A673 (cell line): ENCODE measurements at places on chromosomes 3 and 15. TPM values are rescaled to one million over a fixed set of nuclear protein-coding genes. Genes with fewer than 3 reads are reported as not detected.

DNA sequence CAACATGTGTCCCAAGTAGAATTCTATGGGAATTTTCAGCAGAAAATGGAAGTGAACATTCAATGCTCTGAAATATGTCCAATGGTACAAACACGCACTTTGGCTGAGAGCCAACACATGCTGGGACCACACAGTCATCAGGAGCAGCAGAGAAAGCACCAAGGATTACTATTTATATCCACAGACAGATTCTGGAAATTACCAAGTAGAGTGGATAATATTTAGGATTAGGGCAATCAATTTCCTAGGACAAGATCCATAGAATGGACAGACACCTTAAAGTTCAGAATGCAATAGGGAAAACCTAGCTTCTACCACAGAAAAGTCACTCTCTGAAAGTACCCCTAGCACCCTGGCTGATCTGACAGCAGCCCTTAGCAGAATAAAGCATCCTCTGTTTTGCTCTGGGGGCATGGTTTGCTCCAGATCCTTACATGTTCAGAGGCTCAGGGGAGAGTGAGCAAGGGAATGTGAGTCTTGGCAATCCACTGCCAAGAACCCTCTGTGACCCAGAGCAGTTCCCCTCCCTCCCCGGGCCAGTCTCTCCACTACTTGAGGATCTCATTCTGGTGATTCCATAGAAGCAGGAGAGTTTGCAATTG lies 206.0 kb upstream of the WNT5A start:
- no peak overlapping the region for H3K4me3 ChIP-seq
- no peaks in the 10 kb centered on the region for H3K4me1 ChIP-seq
- H3K27me3 ChIP-seq, result no peaks in the 10 kb centered on the region
- H3K36me3 ChIP-seq, result no peaks in the 10 kb centered on the region
- peak; percentile 4 for DNase-seq

DNA sequence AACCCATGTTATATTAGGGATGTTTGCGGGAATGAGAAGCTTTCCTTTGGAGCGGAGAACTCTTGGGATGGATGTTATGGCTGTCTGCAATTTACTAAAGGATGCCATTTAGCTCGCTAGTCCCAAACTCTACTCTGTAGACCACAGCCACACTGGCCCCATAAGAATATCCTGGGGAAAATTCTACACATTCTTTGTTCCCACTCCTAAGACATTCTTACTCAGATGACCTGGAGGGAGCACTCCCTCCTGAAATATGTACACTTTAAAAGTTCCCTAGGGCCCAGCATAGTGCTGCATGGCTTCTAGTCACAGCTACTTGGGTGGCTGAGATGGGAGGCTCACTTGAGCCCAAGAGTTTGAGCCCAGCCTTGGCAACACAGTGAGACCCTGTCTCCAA lies 288.7 kb upstream of the RORA start:
- H3K4me1 ChIP-seq, result no peaks in the 10 kb centered on the region
- H3K27ac ChIP-seq, result no peak overlapping the region
- H3K27me3 ChIP-seq, result no peaks in the 10 kb centered on the region
- H3K36me3 ChIP-seq, result no peaks in the 10 kb centered on the region

The GOLGA8J gene
- total RNA-seq, result 0.22 TPM in 1 of 2 replicates, not detected in the other

- no peak for DNase-seq
- no peak overlapping the region for H3K4me3 ChIP-seq
- no peak overlapping the region for H3K27ac ChIP-seq
These were observed 424.2 kb upstream of the ROBO2 start for GRCh38 chr3:76615719-76616118.

DNA sequence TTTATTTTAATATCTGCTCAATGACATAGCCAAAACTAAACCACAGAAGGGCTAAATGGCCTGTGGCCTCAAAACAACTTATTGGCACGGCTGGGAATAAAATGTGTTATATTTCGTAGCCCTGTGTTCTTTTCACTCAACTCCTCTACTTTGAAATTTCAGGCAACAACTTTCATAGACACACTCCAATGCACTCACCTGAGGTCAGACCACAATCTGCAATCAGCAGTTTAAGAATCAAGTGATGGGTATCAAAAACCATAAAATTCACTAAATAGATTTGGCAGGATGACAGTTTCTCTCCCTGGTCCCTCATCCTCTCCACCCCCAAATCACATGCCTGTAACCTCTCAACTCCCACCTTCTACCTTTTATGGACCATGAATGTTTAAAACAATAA lies 2.0 kb upstream of the CD200R1 start:
- H3K4me1 ChIP-seq, result no peaks in the 10 kb centered on the region
- no peak overlapping the region for H3K4me3 ChIP-seq
- H3K27ac ChIP-seq, result no peak overlapping the region
- peaks cover 23% of the 10 kb centered on the region for H3K27me3 ChIP-seq
- no peak for DNase-seq
- no peaks in the 10 kb centered on the region for H3K36me3 ChIP-seq

DNA sequence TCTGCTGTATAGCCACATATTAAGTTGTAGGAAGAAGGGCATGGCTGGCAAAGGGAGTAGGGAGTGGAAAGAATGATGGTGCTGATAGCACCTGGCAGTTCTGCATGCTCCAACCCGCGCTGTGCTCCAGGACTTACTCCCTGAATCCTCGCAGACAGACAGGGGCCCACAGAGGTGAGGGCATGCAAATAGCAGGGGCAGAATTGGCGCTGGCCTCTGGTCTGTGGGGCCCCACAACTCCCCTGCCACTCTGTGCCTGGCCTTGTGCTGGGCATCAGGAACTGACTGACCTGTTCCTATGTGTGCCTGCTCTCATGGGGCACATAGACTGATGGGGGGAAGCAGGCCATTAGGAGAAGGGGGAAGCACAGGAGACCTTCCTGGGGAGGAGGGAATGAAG lies 20.9 kb downstream of the HDAC11 start:
- H3K36me3 ChIP-seq, result no peaks in the 10 kb centered on the region
- no peaks in the 10 kb centered on the region for H3K27me3 ChIP-seq
- no peak overlapping the region for H3K27ac ChIP-seq
- DNase-seq, result no peak

GRCh38 chr15:58174709-58175108 lies 36.5 kb downstream of the AQP9 start:
- no peaks in the 10 kb centered on the region for H3K36me3 ChIP-seq
- H3K4me1 ChIP-seq, result no peaks in the 10 kb centered on the region
- H3K27me3 ChIP-seq, result no peaks in the 10 kb centered on the region
- no peak overlapping the region for H3K27ac ChIP-seq

DNA sequence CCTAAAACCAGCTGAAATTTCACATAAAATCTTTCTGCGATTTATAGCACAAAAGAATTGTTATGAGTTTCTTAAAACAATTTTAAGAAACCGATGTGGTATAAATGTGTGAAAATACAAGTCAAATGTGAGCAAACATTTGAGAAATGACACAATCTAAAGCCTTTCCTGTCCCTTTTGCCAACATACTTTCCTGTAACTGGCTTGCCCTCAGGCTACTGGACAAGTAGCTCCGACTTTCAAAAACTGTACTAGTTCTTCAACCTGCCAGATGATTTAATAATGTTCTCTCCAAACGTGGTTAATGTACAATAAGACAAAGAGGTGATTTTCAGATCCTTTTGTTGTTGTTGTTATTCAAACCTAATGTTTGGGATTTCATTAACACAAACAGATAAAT lies 105.9 kb upstream of the ARHGEF26 start:
- H3K27ac ChIP-seq, result no peak overlapping the region
- H3K27me3 ChIP-seq, result no peaks in the 10 kb centered on the region
- no peak overlapping the region for H3K4me3 ChIP-seq

GRCh38 chr3:141388823-141389621 lies 20.7 kb downstream of the ZBTB38 start:
- no peaks in the 10 kb centered on the region for H3K36me3 ChIP-seq
- peak overlapping the region; percentile 57 for H3K27ac ChIP-seq
- H3K27me3 ChIP-seq, result no peaks in the 10 kb centered on the region
- peaks cover 39% of the 10 kb centered on the region for H3K4me1 ChIP-seq
- peak overlapping the region; percentile 46 for H3K4me3 ChIP-seq

DNA sequence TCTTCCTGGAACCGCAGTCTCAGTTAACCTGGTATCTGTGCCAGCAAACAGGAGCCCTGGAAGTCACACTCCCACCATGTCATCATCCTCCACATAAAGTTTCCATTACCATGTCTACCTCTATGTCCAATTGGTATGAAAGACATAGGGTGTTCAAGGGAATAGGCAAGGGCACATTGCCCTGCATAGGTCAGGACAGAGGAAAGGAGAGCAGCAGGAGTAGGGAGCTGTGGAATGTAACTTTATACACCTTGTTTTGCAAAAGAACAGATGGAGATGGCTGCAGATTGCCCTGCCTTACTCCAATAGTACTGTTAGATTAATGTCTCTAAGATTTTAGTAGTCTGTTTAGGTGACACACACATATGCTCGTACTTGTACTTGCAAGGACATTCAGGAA lies 1056.4 kb downstream of the NTRK3 start:
- no peak for DNase-seq
- H3K4me1 ChIP-seq, result no peaks in the 10 kb centered on the region
- no peak overlapping the region for H3K27ac ChIP-seq
- H3K27me3 ChIP-seq, result no peaks in the 10 kb centered on the region

The IL17RC gene
- 9.3 and 15.2 TPM in 2 replicates for total RNA-seq

GRCh38 chr3:46293035-46293724 lies 50.9 kb downstream of the CCR3 start:
- no peak for DNase-seq
- no peaks in the 10 kb centered on the region for H3K4me1 ChIP-seq
- H3K27me3 ChIP-seq, result no peaks in the 10 kb centered on the region
- H3K4me3 ChIP-seq, result no peak overlapping the region

The PLA2G4B gene
- 7.4 and 12.0 TPM in 2 replicates for total RNA-seq

- H3K36me3 ChIP-seq, result no peaks in the 10 kb centered on the region
- H3K4me1 ChIP-seq, result no peaks in the 10 kb centered on the region
- no peak overlapping the region for H3K27ac ChIP-seq
- DNase-seq, result peak; percentile 47
- no peak overlapping the region for H3K4me3 ChIP-seq
These were observed 14.4 kb upstream of the ANKRD28 start for GRCh38 chr3:15812183-15812582.

DNA sequence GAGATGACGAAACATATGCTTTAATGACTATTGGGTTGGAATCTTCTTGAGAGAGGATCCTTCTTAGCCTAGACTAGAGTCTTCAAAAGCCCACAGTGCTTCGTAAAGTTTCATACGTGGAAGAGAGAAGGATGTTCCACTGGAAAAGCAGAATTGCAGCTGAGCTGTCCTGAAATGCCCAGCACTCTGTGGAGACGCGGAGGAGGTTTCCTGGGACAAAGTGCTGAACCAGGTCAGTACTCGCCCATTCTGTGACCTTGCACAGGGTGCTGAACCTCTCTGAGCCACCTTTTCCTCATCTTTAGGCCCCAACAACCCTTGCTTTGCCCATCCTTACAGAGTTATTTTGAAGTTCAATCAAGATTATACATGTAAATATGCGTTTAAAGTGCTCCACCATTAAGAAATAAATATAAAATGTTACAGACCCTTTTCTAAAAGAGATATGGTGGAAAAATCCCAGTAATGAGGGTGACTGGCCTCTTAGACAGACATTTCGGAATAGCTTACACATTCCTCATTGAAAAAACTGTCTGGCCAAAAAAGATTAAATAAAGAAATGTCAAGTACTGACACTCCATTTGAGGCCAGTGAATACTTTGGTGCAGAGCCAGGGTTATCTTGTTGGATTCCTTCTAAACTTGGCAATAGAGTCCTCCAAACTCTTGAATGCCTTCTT lies 4.2 kb upstream of the MAGEF1 start:
- H3K27me3 ChIP-seq, result no peaks in the 10 kb centered on the region
- no peak overlapping the region for H3K4me3 ChIP-seq
- H3K4me1 ChIP-seq, result peaks cover 44% of the 10 kb centered on the region
- no peaks in the 10 kb centered on the region for H3K36me3 ChIP-seq
- H3K27ac ChIP-seq, result peak overlapping the region; percentile 49

DNA sequence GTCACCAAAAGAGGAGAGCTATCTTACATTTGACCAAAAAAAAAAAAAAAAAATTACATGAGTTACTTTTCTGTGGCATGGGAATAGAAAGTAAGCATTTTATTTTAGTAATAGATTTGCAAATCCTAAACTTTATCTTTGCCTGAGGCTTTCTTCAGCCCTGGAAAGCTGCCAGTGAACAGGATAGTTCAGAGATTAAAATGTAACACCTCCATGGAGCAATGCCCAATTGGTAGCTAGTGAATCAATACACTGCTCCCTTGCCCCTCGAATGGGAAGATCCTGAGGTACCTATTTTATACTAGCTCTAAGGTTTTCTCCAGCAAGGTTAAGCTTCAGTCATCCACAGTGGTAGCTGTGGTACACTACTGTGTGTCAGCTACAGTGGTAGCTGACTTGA lies 867.1 kb downstream of the NAALADL2 start:
- H3K36me3 ChIP-seq, result no peaks in the 10 kb centered on the region
- no peaks in the 10 kb centered on the region for H3K27me3 ChIP-seq
- no peaks in the 10 kb centered on the region for H3K4me1 ChIP-seq
- no peak for DNase-seq

The TYRO3 gene
- total RNA-seq, result 26.0 and 32.5 TPM in 2 replicates

The GRM7 gene
- not detected in 2 replicates for total RNA-seq

- no peak overlapping the region for H3K27ac ChIP-seq
- DNase-seq, result no peak
- H3K4me3 ChIP-seq, result no peak overlapping the region
- H3K36me3 ChIP-seq, result no peaks in the 10 kb centered on the region
- no peaks in the 10 kb centered on the region for H3K27me3 ChIP-seq
These were observed 26.4 kb upstream of the RPS17 start for GRCh38 chr15:82566690-82567089.

DNA sequence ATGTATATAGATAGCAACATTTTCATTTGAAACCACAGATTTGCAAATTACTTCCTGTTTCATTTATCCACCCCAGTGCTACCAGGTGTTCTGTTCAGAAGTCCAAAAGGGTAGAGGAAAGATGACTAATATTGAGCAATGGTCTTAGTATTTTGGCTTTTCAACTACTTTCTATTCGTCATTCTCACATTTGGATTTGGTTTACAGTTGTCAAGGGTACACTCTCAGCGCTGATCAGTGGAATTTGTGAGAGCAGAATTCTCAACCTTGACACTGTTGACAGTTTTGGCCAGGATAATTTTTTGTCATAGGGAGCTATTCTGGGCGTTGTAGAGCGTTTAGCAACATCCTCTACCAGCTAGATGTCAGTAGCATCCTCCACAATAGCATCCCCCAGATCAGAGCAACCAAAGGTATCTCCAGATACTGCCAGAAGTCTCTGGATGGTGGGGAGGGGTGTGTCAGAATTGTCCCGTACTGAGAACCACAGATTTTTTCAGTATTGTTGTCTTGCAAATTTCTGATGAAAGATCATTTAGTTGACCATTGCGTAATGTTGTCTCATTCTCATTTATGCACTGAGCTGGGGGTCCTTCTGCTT lies 4.2 kb downstream of the HMCES start:
- peaks cover 14% of the 10 kb centered on the region for H3K4me1 ChIP-seq
- no peak overlapping the region for H3K27ac ChIP-seq
- H3K27me3 ChIP-seq, result no peaks in the 10 kb centered on the region
- peak; percentile 46 for DNase-seq
- H3K4me3 ChIP-seq, result no peak overlapping the region
